ENCODE measurements at places on chromosomes 3 and 15. TPM values are rescaled to one million over a fixed set of nuclear protein-coding genes. Genes with fewer than 3 reads are reported as not detected.

The SUCLG2 gene
- 36.3 TPM for total RNA-seq

The SLC9A9 gene
- total RNA-seq: 1.6 TPM

GRCh38 chr3:100075851-100076730, 38.2 kb downstream of the FILIP1L start:
- peaks cover 45% of the 10 kb centered on the region for H3K36me3 ChIP-seq
- peaks cover 58% of the 10 kb centered on the region for H3K4me1 ChIP-seq

GRCh38 chr3:10365791-10366190, 44.9 kb upstream of the SEC13 start:
- no peak overlapping the region for H3K27ac ChIP-seq
- H3K27me3 ChIP-seq: peaks cover under 1% of the 10 kb centered on the region
- no peak for DNase-seq

- no peaks in the 10 kb centered on the region for H3K27me3 ChIP-seq
- peaks cover 79% of the 10 kb centered on the region for H3K4me1 ChIP-seq
- no peak for DNase-seq
- H3K36me3 ChIP-seq: peaks cover 70% of the 10 kb centered on the region
Observed at GRCh38 chr15:85583442-85583841, 203.0 kb downstream of the AKAP13 start.
